AML-193 (cell line): ENCODE measurements at places on chromosomes 16 and 17.
A peak's percentile ranks its signal among the peaks of the same experiment; 100 is the strongest.

GRCh38 chr16:9647981-9648701 lies 534.1 kb downstream of the GRIN2A start:
- no peak for DNase-seq

- DNase-seq: no peak
These were observed 11.8 kb upstream of the TMEM220 start for GRCh38 chr17:10741416-10742135.

GRCh38 chr16:12740986-12741610 lies 62.6 kb downstream of the CPPED1 start:
- DNase-seq: no peak

- no peak for DNase-seq
These were observed 8.0 kb upstream of the SLC12A3 start for GRCh38 chr16:56856876-56857447.

- DNase-seq: no peak
These were observed 49.9 kb downstream of the RBFOX1 start for GRCh38 chr16:7382521-7382920.

- peak; percentile 80 for DNase-seq
These were observed 510.7 kb downstream of the MAF start for GRCh38 chr16:79089735-79090284.

- DNase-seq: no peak
These were observed 14.4 kb downstream of the CTRL start for GRCh38 chr16:67917140-67917851.

- DNase-seq: peak; percentile 68
These were observed 75.5 kb downstream of the AATF start for GRCh38 chr17:37024181-37024637.

- no peak for DNase-seq
These were observed 812 bp upstream of the MYOCD start for GRCh38 chr17:12664894-12665262.

DNA sequence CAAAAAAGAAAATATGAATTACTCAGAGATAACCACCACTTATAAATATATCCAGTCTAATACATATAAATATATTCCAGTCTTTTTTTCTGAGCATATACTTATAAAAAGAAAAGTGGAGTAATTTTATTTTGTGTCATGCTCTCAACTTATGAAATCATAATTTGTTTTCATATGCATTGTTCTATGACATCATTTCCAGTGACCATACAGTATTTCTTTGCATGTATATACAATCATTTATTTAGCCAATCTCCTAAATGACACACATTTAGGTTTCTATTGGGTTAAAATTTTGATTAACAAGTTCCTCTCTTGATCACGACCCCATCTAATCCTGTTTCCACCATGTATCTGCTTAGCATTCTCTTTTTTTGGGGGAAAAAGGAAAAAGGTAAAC lies 16.4 kb upstream of the NDEL1 start:
- DNase-seq: no peak

DNA sequence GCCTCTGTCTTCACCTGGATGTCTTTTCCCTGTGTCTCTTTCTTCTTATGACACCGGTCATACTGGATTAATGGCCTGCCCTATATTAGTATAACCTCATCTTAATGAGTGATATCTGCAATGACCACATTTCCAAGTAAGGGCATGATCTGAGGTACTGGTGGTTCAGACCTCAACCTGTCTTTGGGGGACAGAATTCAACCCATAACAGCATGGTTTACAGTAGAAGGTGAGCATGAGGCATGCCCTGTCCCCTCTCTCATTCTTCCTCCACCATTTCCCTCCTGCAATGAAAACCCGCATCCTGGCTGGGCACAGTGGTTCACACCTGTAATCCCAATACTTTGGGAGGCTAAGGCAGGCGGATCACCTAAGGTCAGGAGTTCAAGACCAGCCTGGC lies 2.8 kb upstream of the RAB37 start:
- DNase-seq: no peak

- DNase-seq: no peak
These were observed 127.5 kb downstream of the VPS53 start for GRCh38 chr17:586920-587685.

DNA sequence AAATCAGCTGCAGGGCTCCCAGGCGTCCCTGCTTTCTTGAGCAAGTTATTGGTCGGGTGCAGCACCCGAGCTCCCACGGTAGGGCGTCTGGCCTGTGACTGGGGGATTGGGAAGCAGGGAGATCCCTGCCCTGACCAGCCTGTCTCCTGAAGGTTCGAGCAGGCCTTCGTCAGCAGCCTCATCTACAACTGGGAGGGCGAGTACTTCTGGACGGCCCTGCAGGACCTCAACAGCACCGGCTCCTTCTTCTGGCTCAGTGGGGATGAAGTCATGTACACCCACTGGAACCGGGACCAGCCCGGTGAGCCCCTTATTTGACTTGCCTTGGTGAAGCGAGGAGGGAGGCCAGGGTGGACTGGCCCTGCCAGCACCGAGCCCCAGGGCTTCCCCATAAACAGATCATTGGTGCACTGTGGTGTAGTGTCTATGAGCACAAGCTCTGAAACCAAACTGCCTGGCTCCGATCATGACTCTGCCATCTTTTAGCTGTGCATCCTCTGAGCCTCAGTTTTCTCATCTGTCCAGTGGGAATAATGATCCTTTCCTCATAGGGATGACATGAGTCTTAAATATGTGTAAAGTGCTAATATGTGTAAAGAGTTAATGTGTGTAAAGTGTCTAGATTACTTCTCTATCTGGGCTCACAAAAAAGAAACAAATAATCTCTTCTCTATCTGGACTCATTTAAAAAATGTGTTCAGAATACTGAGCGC lies 48.9 kb downstream of the MRC2 start:
- no peak for DNase-seq

DNA sequence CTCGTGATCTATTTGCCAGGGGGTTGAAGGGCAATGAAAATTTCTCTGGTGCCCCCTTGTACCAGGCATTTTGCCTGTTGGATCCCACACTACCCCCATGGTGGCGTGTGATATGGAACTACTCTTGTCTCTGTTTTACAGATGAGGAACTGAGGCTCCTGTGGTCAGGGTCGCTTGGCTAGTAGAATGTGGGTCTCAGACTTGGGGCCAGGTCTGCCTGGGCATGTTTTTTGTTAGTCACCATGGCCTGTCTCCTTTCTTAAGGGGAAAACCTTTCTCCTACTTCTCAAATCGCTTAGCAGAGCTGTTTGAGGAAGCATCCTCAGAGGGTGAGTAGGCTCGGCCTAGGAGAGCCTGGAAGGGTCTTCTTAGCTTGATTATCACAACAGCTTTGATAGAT lies 51.2 kb downstream of the CLEC16A start:
- no peak for DNase-seq

GRCh38 chr17:1142561-1142971 lies 37.2 kb downstream of the ABR start:
- no peak for DNase-seq

GRCh38 chr17:47077576-47077975 lies 98.5 kb upstream of the RPRML start:
- DNase-seq: no peak

DNA sequence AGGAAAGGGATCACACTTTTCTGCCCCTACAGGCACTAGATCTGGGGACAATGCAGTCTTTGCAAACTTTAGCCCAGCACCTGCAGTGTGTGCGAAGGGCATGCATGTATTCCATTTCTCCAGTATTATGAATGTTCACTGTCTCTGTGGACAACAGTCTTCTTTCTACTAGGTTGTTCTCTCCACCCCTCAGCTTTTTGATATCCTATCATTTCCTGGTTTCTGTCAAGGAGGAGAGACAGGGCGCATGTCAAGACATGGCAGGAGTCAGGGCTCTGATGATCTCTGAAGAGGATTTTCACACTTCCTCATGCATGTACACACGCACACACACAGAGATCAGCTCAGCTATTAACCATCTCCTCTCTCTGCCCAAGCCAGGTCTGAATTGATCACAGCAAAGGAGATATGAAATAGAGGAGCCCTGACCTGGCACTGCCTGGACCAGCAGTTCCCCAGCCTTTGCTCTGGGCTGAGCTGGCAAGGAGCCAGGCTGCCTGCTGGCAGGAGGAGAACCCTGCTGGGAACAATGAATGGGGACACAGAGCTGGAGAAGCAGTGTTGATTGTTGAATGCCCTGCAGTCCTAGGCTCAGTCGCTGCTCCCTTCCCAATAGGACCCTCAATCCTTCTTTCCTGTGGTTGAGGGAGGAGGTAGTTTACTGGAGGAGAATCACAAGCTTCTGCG lies 2.6 kb downstream of the GPR179 start:
- DNase-seq: no peak

DNA sequence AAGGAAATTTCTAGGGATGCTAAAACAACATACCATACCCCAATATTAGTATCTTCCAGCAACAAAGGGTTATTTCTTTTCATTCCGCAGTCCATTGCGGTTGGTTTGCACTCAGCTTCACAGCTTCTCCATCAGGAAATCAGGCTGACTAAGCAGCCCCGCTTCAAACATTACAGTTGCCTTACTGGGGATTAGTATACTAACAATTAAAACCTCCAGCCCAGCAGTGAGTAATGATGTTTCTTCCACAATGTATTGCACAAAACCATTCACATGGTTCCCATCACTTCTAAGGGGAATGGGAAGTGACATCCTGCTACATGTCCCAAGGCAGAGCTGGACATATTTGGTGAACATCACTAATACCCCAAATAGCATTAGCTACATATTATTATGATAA lies 1384.9 kb downstream of the CDH8 start:
- DNase-seq: no peak

GRCh38 chr16:28925386-28926228 lies 569 bp upstream of the RABEP2 start:
- DNase-seq: peak; percentile 64

GRCh38 chr17:12055889-12056288 lies 35.2 kb downstream of the MAP2K4 start:
- DNase-seq: no peak

GRCh38 chr17:47276444-47276843 lies 22.8 kb downstream of the ITGB3 start:
- DNase-seq: no peak

GRCh38 chr17:48907713-48908046 lies 527 bp upstream of the UBE2Z start:
- DNase-seq: peak; percentile 66

- no peak for DNase-seq
These were observed 205.2 kb upstream of the NLRP1 start for GRCh38 chr17:5789528-5789927.

DNA sequence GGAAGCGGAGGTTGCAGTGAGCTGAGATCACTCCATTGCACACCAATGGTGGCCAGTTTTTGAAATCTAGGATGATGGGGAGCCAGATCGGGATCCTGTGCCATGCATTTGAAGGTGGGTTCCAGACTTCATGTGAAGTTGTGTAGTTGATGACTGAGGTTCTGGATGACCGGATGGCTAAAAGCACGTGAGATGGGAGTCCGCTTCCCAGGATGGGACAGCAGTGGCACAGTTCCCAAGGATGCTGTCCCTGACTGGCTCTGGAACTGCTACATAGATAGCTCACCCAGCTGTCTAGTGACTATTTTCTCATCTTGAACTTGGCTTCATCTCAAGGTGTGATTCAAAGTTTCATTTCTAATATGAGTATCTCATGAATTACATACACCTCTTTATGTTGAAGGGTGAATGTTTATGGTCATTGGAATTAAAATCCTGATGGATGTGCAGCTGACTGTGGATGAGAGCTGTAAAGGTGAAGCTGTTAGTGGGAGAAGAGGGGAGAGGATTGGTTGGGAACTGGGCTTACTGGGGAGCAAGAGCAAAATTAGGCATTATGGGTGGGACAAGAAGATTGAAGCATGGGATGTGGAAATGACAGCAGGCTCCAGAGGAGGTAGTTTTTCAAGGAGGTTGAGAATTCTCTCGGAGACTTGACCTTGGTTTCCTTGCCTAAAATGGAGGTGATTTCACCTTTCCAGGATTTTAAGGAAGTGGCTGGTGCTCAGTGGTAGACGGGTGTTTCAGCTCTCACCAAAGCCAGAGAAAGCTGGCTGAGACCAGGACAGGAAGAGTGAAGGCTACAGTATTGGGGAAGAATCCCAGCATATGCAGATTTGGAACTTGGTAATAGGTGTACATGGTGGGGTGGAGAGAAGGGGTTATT lies 8.2 kb downstream of the TUFM start:
- DNase-seq: no peak

GRCh38 chr17:6575596-6575988 lies 19.2 kb upstream of the PITPNM3 start:
- DNase-seq: no peak

DNA sequence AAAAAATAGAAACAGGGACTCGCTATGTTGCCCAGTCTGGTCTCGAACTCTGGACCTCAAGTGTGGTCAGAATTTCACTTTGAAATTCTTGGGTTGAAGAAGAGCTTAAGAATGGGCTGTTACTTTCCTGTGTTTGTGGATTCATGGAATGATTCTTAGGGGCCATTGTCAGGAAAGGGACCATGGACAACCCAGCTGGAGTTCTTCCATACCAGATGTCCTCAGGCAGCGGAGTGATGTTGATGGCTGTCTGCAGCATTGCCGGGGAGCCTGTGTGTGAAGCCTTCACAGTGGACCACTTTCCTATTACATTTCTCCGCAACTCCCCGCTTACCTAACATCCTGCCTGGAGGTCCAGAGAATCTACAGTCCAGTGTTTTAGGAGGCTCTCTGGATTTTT lies 145.9 kb downstream of the CLEC16A start:
- DNase-seq: no peak

DNA sequence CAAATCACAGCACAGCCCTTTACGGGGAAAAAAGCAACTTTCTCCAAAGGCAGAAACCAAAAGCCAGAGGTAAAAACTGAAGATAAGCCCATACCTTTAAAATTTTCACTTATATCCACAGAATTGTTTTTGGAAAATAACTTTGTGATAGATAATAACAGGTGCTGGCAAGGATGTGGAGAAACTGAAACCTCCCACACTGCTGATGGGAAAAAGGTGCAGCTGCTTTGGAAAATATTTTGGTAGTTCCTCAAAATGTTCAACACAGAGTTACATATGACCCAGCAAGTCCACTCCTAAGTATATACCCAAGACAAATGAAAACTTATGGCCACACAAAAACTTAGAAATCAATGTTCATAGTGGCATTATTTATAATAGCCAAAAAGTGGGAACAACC lies 12.2 kb downstream of the EFTUD2 start:
- DNase-seq: no peak

DNA sequence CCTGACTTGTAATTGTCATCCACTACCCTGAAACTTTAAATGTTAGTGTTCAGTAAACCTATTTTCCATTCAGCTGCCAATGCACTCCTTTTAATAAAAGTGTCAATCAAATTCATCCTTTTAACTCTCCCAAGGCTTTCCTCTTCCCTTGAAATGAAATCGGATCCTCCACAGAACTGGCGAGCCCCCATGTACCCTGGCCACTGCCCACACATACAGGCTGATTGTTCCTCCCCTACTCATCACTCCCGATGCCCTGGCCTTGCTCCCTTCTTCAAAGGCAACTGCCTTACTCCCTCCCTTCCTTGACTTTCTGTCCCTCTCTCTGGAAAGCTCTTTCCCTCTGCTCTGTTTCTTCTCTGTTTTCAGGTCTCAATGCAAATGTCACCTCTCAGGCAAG lies 7.6 kb downstream of the KRT33A start:
- DNase-seq: no peak

GRCh38 chr17:51385208-51385607 lies 124.9 kb downstream of the UTP18 start:
- DNase-seq: no peak
